ENCODE measurements at places on chromosomes 4 and X.

- no peak for DNase-seq
Measured at GRCh38 chrX:7082556-7082955, 65.0 kb upstream of the STS start.

- DNase-seq: no peak
Measured at GRCh38 chr4:152970102-152970820, 34.1 kb downstream of the FHDC1 start.

DNA sequence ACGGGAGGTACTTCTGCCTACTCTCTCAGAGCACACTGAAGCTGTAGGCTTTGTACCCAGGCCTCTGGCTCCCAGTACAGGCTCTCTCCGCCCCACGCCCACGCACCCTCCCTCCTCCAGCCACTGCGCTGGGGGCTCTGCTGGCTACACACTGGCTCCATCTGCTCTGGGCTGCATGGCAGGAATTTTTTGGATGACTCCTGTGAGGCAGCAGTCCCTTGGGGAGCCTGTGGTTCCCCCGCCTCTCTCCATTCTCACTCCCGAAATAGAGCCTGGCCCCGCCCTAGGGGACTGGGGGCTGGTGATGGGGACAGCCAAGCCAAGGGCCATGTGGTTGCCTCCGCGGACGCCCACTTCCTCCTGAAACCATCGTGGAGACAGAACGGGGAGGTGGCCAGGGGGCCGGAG lies 58.1 kb upstream of the ADRA2C start:
- no peak for DNase-seq

DNA sequence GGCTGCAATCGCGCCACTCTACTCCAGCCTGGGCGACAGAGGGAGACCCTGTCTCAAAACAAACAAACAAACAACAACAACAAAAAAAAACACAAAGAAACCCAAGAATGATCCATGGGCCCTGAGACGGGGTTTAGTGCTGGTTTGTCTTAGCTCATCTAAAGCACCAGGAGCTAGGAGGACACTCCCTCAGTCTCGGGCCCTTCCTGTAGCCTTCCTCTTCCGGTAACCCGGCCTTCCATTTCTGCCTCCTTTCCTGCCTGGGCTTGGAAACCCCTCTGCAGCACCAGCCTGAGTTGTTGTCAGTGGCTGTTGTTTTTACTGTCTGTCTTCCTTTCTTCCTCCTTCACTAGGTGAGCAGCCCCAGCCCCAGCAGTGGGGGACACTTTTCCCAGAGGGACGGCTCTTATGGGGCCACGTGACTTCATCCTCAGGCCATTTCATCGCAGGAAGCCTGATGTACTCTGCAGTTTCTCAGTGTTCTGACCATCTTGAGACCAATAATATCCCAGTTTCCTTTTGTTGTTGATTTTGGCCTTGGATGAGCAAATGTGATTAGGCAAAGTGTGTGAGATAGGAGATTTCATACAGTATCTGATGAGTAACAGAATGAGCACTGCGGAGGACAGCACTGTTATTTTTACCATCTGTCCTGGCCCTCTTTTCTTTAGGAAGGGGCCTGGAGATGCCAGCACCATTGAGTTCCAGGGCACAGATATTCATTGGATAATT lies 90.1 kb downstream of the ANAPC4 start:
- no peak for DNase-seq

DNA sequence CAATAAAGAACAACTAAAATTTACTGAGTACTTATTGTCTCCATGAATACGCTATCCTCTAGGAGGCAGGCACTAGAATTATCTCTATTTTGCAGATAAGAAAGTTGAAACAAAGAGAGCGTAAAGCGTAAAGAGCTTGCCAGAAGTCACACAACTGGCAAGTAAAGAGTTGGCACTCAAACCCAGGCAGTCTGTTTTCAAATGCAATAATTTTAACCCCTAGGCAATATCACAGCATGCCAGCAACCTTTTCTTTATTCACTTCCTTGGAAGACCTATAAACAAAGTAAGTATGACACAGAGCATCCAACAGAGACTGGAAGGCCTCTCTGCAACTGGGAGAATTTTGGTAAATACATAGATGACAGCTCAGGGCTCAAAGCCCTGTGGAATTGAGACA lies 23.2 kb upstream of the AMELX start:
- DNase-seq: no peak

DNA sequence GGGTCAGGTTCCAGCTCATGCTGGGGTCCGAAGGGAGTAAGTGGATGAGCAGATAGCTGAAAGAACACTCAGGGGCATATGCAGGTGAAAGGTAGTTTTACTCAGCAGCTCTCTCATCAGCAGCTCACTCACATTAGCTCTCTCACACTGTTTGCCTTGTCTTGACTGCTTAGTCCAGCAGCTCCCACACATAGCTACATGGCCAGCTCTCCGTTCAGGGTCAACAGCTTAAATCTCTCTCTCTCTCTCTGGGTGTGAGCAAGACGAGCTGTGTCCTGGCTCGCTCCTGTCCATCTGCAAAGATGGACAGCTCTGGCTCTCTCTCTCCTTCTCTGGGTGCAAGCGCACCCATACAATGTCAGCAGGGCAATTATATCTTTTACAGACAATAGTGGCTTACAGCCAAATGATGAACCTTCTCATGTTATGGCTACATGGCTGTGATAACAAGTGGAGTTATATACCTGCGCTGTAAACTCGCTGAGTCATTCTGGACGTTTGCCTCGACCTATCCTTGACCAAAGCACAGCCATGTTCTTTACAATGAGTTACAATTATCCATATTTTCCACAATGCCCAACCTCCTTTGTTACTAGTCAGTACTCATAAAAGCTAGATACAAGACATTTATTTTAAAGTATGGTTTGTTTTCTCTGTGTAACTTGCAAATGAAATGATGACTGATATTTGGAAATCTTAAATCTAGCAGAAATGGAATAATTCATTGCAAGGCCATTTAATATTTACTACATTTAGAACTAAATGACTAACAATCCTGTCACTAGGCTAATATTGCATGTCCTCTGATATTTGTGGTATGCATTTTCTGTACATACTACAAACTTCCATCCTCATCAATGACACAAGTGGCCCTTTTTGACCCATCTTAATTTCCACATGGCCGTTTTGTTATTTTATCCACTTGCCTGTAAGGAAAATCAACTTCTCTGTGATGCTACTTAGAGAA lies 9.3 kb downstream of the PAPSS1 start:
- no peak for DNase-seq

- no peak for DNase-seq
Measured at GRCh38 chr4:117210551-117210950, 125.2 kb upstream of the TRAM1L1 start.

DNA sequence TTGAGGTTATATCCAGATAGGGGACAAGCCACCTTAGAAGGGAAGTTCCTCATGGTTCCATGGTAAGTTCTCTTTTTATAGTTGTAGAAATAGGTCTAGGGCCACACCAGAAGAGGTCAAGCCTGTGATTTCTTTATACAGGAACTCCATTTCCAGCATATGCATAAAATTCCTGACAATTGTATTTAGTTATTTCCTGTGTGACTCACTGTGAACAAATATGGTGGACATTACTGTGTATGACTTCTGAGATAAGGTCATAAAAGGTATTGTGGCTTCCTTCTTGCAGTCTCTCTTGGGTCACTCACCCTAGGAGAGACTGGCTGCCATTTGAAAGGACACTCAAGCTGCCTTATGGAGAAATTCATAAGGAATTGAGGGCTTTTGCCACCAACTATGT lies 2.2 kb upstream of the C4orf36 start:
- DNase-seq: no peak

GRCh38 chr4:17667653-17668201 lies 53.3 kb downstream of the MED28 start:
- no peak for DNase-seq

- no peak for DNase-seq
Measured at GRCh38 chrX:131675596-131676194, 131.8 kb downstream of the OR13H1 start.

DNA sequence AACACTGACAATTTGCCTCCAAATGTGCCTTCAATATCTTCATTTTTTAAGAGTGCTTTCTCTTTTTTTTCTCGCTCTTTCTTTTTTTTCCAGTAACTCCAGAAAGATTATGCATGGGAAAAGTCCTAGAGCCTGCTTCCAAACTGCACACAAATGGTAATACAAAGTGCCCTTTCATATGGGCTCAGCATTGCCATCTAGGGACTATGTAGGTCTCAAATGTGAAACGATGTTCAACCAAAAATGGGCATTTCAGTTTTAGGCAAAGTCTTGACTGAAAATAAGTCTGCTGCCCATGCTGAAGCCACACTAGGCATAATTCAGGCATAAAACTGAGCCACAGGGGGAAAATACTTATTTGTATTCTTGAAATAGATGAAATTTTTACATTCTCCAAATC lies 65.6 kb downstream of the SYNPO2 start:
- DNase-seq: no peak

DNA sequence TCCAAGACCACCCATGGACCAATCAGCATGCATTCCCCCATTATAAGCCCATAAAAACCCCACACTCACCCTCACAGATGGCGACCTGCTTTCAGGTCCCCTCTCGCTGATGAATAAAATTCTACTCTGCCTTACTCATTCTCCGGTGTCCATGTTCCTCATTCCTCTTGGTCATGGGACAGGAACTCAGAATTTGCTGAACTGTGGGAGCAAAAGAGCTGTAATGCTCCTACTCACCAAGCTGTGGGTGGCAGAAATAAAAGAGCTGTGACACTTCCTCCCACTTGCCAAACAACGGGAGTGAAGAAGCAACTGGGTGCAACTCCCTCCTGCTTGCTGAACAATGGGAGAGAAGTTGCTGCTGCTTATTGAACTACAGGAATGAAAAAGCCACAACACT lies 168.5 kb upstream of the PCDH18 start:
- DNase-seq: no peak

GRCh38 chr4:39699687-39700409 lies 1.9 kb downstream of the UBE2K start:
- DNase-seq: no peak

DNA sequence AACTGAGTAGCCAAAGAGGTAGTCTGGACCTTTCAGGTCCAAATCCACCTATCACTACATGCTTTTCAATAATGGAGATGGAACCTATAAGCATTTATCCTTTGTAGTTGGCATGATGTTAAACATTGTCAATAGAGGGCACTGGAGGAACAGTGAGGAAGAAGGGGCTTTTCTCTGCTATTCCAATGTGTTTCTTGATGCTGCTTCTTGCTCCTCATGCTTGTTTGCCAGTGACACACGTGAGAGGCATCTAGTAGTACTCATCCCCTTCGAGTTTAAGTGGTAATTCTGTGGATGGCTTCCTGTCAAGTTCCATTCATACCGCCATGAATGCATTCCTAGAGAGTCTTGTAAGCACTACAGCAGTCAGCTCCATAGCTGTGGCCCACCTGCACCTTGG lies 84.0 kb downstream of the NAA11 start:
- DNase-seq: no peak

- DNase-seq: no peak
Measured at GRCh38 chr4:149999485-150000074, 78.7 kb upstream of the DCLK2 start.

- DNase-seq: no peak
Measured at GRCh38 chrX:7145454-7145853, 2.1 kb upstream of the STS start.

GRCh38 chrX:50813843-50814661 lies at the start of gene SHROOM4:
Gene SHROOM4 (minus strand): TSS chrX:50814194. CDS start chrX:50814018, 176 bp downstream.
- no peak for DNase-seq

DNA sequence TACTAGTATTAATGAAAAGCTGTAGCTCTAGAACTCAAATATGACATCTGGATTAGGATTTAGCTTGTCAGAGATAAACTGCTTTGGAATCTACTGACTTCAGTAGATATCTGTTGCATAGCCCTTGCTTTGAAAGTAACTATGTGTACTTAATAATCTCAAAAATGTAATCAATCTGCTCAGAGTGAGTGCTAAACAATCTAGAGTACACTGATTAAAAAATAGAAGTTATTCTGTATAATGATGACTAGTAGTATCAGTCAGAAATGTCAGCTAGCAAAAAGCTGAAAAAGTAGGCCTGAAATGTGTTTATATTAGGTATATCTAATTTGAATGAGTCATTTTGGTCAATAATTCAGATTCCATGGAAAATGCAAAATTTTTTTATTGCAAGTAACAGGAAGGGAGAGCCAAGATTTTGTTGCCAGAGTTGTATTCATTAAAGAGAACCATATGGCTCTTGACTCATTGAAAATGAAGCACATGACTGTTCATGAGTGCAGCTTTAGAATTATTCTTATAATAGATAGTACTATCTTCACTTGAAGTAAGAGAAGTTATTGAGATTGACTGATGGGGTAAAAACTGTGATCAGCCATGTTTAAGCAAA lies 20.0 kb downstream of the CLCN3 start:
- no peak for DNase-seq

- DNase-seq: no peak
Measured at GRCh38 chrX:153061732-153062131, 5.5 kb downstream of the PNMA3 start.

- DNase-seq: no peak
Measured at GRCh38 chrX:70253377-70254062, 6.5 kb downstream of the P2RY4 start.

DNA sequence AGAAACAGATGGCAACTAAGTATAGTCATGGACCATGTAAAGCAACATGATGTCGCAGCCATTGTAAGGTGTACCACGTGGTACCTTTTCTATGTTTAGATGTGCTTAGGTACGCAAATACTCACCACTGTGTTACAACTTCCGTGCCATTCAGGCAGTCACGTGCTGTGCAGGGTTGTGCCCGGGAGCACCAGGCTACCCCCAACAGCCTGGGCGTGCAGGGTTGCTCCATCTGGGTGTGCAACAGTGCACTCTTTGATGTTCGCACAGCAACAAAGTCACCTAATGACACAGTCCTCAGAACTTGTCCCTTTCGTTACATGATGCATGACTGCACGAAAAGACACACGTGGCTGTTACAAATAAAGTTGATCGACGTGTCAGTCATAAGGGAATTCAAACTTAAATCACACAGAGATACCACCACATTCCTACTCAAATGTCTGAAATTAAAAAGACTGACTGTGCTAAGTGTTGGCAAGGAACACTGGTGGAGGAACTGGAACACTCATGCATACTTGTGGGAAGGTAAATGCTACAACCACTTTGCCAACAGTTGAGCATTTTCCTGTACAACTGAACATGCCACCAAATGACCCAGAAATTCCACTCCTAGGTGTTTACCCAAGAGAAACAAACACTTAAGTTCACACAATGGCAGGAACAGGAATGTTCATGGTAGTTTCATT lies 24.3 kb downstream of the CPLX1 start:
- no peak for DNase-seq

DNA sequence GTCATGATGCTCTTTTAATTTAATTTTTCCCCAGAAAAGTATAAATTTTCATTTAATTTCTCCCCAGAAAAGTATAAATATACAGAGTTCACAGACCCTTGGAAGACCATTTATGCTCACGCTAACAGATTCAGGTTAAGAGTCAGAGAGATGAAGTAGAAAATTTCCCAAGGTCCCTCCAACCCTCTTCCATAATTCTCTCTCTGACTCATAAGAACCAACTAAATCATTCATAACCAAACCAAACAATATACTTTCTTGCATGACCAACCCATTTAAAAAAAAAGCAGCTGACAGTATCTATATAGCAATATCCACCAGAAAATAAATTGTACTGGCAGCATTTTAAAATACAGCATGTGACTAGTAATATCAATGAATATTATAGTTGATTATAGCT lies 3.9 kb downstream of the KLHL8 start:
- no peak for DNase-seq

Data from activated CD8-positive, alpha-beta memory T cell treated with anti-CD3 and anti-CD28 coated beads for 24 hours (primary cell).